ENCODE measurements at places on chromosomes 6 and 20. TPM values are rescaled to one million over a fixed set of nuclear protein-coding genes. Genes with fewer than 3 reads are reported as not detected.
A peak's percentile ranks its signal among the peaks of the same experiment; 100 is the strongest.

- no peak for DNase-seq
These were observed 193.8 kb downstream of the BTBD9 start for GRCh38 chr6:38445925-38446324.

GRCh38 chr6:88920774-88921733 lies 42.4 kb downstream of the RNGTT start:
- no peak for DNase-seq

DNA sequence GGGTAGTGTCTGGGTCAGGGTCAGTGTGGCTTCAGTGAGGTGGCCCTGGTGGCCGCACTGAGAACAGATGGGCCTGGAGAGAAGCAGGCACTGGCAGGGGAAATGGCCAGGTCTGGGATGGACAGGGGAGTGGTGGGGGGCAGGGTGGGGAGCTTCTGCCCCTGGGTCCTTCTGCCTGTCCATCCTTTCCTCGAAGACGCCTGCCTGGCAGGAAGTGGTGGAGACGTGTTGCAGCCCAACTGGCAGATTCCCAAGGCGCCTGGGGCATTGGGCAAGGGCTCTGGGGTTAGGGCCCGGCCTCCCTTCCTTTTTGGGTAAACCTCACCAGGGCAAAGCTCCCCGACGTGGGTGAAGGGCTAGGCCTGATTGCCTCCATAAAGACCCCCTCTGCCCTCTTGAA lies 10.4 kb downstream of the SRC start:
- no peak for DNase-seq

DNA sequence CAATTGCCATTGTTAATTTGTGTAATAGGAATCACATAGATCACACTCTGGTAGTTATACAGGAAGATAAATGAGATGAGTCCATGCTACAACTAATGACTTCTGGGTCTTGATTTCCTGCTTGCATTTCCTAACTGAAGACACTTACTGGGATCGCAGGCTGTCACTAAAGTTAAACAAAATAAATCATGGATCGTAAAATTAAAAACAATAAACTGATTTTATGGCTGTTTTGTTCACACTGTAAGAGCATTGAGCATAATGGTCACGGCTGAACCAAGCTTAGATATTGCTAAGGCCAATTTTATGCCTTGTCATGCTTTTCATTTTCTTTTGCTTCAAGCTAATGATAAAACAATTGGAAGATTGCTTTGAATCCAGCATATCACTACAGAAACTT lies 332.5 kb upstream of the CITED2 start:
- DNase-seq = no peak

- no peak for DNase-seq
These were observed 59.4 kb downstream of the GINS1 start for GRCh38 chr20:25466846-25467245.

DNA sequence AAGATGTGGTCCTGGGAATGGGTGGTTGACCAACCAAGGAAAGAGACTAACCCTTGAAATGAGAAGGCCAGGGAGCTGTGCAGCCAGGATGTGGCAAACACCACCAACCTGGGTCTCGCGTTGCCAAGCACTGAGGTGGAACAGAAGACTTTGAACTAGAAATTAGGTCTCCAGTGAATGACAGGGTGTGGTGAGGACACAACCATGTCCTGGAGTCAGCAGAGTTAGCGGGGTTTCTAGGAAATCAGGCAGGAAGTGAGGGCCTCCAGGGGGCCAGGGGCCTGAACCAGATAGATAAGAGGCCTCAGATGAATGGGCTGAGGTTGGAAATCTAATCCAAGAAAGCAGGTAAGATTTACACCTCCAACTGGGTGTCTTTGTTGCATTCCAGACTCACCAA lies 353.3 kb upstream of the ARID1B start:
- DNase-seq = no peak

DNA sequence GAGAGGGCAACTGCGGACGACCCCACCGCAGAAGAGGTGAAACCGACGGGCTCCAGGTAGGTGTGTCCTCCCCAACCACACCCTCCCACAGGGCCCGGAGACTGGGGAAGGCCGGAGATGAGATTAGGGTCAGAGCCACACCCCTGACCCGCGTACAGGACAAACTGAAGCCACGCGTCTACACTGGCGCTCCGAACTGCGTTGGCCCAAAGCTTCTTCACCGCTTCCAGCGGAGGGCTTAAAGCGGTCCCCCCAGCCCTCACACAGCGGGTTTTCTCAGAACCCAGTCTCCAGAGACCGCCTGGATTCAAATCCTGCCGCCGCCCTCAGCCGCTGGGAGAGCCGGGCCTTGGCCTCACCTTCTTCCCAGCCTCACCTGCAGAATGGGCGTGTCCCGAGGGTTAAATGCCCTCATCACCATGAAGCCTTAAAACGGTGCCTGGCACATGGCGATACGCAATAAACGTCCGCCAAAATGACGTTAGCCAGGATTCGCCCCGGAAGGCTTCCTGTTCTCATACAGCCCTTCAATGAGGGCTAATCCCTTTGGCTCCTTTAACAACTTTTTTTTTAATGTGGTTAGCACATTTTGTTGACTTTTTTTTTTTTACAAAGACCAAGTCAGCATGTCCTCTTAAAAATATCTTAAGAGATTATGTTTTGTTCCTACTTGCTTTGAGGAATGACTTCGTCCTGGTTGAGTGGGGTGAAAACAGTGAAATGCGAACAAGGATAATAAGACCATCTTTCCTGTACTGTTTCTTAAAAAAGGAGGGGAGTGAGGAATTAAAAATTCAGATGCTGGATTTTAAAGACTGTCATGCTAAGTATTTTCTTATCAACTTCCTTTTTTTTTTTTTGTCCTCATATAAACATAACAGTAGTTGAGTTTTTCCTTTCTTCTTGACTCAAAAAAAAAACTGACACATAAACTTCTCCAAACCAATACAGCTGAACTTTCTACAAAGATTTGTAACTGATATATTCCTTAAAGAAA lies 15.1 kb upstream of the ZNF217 start:
- no peak for DNase-seq

DNA sequence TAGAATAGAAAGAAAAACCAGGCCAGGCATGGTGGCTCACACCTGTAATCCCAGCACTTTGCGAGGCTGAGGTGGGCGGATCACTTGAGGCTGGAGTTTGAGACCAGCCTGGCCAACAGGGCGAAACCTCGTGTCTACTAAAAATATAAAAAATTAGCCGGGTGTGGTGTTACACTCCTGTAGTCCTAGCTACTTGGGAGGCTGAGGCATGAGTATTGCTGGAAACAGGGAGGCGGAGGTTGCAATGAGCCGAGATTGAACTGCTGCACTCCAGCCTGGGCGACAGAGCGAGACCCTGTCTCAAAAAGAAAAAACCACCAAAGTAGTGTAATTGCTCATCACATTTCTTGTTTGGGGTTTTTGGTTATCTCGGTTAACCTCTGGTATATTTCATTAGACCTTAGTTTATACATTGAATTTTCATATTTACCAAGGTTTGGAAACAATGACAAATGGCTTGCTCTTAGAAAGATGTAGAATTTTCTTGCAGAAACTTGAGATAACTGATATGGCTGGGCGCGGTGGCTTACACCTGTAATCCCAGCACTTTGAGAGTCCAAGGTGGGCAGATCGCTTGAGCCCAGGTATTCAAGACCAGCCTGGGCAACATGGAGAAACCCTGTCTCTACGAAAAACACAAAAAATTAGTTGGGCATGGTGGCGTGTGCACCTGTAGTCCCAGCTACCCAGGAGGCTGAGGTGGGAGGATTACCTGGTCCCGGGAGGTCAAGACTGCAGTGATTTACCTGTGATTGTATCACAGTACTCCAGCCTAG lies 14.2 kb downstream of the ITCH start:
- DNase-seq = no peak

DNA sequence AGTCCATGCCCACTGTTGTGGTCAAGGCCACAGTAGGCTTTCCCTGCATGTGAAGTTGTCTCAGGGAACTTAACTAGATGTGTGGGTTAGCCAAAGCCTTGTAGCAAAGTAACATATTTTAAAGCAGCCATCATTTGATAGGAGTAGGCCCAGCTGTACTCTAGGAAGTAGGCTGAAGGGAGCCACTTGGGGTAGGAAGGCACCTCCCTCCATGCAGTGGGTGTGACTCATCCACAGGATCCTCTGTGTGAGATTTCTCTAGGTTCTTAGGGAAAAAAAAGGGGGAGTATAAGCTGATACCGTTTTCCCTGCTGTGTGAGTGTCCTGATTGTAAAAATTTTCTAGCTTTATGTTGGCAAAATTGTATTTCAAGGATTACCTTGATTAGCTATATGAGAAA lies 44.7 kb downstream of the VAPB start:
- no peak for DNase-seq

GRCh38 chr6:170208182-170208601 lies 82.7 kb downstream of the DLL1 start:
- no peak for DNase-seq

DNA sequence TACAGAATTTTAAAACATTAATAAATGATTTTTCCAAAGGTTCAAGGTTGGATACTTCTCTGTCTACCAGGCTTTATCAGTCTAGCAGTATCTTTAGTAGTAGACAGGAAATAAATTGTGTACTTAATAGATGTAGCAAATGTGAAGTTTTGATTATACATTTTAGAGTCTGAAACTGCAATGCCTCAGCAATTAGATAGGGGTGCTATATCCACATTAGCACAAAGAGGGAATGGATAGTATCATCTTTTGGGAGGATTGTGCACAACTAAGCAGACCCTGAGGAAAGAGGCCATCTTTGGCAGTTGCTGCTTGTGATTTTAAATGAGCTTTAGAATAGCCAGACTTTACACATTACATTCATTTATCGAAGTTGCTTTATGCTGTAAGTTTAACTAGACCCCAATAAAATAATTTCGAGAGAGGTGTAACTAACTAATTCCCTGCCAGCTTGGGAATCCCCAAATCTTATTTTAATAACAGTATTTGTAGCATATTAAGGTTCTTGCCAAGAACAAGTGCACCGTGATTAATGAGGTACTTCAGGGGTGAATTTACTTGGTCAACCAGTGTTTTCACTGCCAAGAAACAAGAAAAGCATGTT lies 2.8 kb downstream of the KCNQ5 start:
- no peak for DNase-seq

- peak; percentile 99 for DNase-seq
These were observed 180.3 kb upstream of the ZNF217 start for GRCh38 chr20:53773792-53774401.

GRCh38 chr20:59933296-59933848 lies at the start of gene SYCP2:
TSS of gene SYCP2 (minus strand) at chr20:59933637. CDS start at chr20:59922413, 11,224 bp downstream.
- no peak for DNase-seq

- DNase-seq = no peak
These were observed 5.6 kb upstream of the CNPY3 start for GRCh38 chr6:42923666-42924065.

DNA sequence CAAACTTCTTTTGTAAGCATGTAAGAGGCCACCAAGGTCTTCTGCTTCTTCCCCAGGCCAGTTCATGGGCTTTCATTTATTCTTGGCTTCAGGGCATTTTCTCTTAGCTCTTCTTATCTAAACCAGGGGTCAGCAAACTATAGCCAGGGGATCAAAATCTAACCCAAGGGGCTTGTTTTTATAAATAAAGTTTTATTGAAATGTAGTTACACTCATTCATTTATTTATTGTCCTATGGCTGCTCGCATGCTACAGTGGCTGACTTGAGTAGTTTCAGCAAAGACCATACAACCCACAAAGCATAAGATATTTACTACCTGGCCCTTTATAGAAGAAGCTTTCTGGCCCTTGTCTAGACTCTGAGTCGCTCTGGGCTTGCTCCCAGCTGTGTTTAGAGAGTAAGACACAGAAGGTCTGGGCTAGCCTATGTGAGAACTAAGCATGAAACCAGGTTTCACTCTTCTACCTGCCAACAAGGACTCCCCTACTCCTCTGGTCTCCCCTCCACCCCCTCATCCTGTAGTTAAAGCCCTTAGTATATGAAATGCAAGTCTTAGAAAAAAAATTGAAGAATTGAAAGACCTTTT lies 43.2 kb downstream of the KHDC1L start:
- no peak for DNase-seq

- DNase-seq = no peak
These were observed 490 bp downstream of the JAG1 start for GRCh38 chr20:10673176-10673841.

DNA sequence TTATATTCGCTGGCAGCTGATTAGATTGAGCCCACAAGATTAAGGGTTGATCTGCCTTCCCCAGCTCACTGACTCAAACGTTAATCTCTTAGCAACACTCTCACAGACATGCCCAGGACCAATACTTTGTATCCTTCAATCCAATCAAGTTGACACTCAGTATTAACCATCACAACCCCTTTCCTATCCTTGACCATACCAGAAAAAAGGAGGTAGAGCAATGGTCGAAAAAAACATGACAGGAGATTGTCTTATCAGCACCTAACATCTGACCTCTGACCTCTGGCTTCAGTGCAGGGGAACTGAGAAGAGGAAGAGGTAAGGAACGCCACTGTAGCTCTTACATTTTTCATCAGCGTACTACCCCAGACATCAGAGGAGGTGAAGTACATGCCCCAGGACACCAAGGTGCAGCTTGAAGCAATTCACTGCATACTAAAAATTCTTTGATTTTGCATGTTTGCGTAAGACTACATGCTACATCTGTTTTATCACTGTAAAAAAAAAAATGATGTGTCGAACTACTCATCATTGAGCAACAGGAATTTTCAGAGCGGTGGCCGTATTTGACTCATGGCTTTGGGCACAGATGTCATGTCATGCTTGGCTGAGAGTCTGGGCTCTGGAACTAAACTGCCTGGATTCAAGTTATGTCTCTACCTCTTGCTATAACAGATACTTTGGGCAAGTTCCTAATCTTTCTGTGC lies 188.0 kb upstream of the TAB2 start:
- peak; percentile 47 for DNase-seq

GRCh38 chr6:166950443-166950821 lies 5.9 kb downstream of the RNASET2 start:
- no peak for DNase-seq

DNA sequence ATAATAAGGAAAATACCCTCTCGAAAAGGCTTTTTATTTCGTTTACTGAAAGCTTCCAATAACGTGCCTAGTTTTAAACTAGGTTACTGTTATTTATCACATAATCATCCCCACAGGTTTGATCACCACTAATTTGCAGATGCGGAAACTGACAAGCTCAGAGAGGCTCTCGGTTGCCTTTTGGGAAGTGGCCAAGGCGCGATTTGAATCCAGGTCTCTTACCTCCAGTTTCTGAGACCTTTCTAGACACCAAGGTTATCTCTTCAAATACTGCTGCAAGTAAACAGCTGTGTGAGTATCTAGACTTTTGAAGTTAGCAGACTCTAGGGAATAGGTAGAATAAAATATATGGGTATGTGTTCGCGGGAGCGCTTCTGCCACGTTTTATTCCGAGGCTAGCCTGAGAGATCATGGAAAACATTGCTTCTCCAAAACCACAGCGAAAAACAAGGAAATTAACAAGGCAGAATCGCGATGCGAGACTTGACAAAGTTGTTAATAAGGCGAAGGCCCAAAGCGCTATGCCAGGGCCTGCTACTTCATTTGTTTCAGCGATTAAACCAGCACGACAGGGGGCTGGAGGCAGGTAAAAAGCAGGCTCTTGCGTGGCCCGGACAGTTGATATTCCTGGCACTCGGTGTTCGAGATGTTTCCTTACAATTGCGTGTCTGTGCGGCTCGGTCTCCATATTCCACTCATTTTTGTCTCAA lies 1.8 kb upstream of the JARID2 start:
- DNase-seq = no peak

The TSPO2 gene
- polyA plus RNA-seq = not detected

The ANGPT4 gene
- not detected for polyA plus RNA-seq

The EPB41L1 gene
- 12.4 TPM for polyA plus RNA-seq

The VSTM2L gene
- polyA plus RNA-seq = 1.2 TPM

The SLC22A2 gene
- not detected for polyA plus RNA-seq

The GRM1 gene
- 0.01 TPM for polyA plus RNA-seq

The QKI gene
- 114 TPM for polyA plus RNA-seq
